ENCODE measurements at places on chromosomes 6 and 20.

- no peak for DNase-seq
Observed at GRCh38 chr6:1313767-1314503, 2.0 kb downstream of the FOXQ1 start.

DNA sequence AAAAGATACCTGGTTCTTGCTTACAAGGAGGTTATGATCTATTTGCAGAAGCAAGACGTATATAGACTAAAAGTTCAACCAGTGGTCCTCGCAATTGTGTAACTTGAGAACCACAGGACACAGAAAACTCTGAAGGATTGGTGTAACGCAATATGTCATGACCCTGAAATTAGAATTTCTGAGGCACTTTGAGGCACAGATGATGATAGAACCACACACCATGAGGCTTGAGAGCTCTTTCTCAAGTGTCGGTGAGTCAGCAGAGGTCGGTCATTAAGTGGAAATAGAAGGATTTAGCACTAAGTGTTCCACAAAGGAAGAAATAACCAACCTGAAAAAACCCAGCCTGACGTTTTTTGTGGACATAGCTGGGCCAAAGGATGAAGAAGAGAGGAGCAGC is 15.3 kb upstream of the CCN2 start:
- DNase-seq: no peak

DNA sequence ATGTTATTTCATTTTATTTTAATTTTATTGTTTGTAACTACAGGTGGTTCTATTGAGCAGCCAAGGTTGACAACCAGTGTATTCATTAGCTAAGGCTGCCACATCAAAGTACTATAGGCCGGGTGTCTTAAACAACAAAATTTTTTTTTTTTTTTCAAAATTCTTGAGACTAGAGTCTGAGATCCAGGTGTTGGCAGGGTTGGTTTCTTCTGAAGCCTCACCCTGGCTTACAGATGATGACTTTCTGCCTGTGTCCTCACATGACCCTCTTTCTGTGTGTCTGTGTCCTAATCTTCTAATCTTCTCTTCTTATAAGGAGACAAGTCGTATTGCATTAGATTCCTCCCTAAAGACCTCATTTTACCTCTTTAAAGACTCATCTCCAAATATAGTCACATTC is 208.4 kb downstream of the MANEA start:
- no peak for DNase-seq

DNA sequence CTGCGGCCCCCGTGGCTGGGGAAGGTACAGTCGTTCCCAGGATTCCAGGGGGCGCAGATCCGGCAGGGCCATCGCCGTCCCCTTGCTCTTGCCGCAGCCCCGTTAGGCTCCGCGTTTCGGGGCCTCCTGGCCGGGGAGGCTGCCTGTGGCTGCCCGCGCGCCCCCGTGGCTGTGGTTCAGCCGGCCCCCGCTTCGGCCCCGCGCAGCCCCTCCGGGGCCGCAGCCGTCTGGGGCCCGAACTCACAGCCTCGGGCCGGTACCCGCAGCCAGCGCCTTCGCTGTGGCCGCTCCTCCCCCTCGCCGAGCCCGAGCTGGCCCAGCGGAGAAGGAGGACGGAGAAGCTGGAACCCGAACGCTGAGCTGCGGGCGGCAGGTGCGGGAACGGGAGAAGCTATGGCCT is 1826.9 kb upstream of the DEFB115 start:
- DNase-seq: no peak

DNA sequence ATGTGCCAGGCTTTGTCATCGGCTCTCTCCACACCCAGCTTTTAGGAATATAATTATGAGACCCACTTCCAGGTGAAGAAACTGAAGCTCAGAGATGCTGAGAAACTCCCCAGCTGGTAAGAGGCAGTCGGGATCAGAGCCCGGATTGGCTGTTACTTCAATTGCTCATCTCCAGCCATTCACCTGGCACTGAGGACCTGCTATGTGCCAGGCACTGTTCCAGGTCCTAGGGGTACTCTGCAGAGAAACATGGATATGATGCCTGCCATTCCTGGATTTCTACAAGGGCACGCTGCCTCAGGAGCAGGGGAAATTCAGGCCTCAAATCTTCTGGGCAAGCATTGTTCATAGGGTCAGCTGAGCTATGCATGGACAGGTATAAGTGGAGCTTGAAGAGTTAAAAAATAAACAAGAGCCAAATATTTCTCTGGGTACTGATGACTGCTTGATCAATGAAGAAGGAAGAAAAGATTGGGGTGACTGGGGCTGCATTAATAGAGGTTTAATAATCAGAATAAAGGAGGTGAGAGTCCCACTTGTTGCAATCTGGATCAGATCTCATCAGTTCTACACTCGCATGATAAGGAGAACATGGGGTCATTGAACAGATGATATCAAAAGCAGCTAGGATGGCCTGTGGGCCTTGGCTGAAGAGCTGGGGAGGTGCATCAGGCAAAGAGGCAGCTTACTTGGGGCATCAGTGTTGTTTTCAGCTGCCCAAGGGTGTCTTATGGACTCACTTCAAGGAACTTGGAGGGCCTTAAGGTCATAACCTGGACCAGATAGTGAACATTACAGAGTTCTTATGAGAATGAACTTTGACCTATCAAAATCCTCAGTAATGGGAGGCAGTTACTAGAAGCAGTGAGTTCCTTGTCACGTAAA is 80.9 kb upstream of the TOX2 start:
- no peak for DNase-seq

DNA sequence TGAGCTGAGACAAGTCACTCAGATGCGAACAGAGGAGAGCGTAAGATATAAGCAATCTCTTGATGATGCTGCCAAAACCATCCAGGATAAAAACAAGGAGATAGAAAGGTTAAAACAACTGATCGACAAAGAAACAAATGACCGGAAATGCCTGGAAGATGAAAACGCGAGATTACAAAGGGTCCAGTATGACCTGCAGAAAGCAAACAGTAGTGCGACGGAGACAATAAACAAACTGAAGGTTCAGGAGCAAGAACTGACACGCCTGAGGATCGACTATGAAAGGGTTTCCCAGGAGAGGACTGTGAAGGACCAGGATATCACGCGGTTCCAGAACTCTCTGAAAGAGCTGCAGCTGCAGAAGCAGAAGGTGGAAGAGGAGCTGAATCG is 9.5 kb upstream of the SNRNP48 start:
- no peak for DNase-seq

DNA sequence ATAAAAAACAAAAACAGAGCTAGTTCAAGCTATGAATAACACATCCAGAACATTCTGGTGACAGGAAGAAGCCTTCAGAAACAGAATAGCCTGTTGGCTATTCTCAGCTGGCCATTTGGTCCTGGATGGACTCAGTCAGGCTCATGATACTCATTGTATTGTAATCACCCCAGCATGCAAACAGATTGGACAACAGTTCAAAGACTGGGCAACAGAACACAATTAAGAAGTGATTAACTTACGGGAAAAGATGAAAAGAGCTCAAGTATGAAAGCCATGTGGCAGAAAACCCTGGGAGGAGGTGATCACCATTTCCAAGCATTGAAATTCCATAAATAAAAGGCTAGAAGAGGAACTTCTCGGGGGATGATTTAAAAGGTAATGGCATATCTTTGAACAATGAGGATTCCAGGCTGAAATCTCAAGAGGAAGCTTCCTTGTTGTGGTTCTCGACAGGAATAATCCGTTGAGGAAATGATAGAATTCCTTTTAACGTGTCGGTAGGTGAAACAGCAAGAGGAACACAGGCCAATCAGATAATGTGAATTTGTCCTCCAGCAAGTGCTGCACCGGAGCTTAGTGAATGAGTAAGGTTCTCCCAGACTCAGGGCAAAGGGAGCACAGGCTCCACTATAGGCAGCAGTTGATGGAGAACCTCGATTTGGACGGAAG is 172.4 kb downstream of the BCAS1 start:
- no peak for DNase-seq

DNA sequence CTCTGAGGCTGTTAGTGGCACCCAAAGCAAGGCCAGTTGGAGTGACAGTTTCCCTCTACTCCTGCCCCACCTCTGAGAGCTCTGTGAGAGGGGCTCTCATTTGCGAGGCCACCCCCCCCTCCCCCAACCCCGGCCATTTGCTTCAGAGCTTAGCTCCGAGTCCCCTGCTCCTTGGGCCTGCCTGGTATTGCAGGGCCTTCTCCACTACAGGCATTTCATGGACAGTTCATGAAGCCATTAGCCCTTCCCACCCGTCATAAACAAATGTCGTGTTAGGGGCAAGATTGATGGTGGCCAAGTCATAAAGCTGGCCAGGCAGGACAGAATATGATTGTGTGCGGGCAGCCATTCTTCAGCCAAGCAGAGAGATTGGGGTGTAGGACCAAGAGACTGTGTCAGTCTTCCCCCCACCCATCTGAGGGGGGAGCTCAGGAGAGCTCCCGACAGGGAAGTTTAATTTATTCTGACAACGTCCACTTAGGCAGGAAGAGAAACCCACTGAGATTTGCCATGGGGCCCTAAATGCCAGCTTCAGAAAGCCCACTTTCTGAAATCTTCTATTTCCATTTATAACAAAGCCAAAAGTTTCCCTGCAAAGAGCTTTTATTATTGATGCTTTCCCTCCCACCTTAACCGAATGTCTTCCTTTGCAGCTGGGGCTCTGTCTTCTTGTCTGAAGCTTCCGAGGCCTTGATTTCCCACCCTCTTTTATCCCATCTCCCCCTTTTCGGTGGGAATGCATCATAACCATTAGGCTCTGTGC is 7.2 kb downstream of the FOXC1 start:
- no peak for DNase-seq

- no peak for DNase-seq
Observed at GRCh38 chr6:87027021-87027420, 67.9 kb downstream of the CGA start.

DNA sequence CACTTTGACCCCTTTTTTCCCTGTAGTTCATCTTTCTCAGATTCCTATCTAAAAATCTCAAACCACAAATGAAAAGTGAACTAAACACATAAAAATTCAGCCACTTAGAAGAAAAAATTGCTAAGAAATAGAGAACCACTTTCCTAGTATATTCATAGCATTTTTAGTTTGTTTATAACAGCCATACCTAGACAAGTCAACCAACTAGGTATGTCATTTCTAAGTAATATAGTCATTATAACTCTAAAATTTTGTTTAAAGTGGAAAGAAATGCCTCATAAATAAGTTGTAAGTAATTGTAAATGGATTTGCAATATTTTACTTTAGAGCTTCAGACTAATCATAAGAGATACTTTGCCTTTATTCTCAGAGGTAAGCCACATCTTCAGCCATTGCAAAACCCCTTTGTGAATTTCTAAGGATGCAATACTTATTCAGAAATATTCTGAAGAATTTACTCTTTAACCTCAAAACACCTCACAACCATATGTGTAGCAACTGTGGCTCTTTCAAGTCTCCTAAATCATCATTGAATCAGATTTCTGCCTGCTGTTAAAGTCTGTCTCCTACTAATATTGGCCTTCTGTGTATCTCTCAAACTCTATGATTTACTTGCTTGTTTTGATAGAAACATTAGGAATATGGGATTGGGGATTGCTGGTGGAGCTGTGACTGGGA is 6.9 kb upstream of the SUMO4 start:
- DNase-seq: no peak

DNA sequence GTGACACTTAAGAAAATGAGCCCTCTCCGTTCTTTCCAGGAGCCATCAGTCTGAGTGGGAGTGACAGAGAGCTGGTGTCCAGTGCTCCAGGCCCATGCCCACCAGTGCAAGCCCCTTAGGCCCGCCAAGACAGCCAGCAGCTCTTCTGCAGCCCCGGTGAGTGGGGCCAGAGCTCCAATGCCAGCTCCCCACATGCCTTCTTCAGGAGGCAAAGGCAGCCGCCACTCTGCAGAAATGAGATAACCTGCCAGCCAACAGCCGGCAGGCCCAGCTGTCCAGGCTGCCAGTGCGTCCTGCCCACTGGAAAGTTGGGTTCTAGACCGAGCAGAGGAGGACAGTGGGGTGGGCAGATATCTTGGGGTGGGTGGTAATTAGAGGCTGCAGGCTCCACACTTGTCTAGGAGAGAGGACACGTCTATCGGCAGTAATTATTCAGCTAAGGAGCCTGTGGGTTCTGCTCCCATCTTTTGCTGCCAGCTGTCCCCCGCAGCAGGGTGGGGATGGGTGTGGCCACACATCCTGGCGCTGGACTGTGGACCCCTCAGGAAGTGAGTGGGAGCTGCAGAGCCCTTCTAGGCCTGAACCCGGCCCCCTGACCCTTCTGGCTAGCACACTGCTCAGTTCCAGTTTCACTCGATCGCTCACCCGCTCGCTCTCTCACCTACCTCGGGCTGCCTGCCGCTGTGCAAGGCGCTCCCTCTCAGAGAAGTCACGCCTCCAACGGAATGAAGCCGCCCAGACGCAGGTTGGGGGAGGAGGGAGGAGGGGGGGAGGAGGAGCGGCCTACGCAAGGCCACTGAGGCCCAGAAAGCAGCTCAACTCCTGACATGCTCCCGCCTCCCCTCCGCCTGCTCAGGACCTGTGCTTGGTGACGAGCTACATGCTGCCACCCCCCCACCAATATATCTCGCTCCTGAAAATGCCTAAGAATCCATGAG is 3.6 kb downstream of the GRM4 start:
- DNase-seq: no peak

- no peak for DNase-seq
Observed at GRCh38 chr6:12714022-12714421, 2.5 kb upstream of the PHACTR1 start.

GRCh38 chr20:63896264-63897105 is 1.6 kb downstream of the DNAJC5 start:
- no peak for DNase-seq

DNA sequence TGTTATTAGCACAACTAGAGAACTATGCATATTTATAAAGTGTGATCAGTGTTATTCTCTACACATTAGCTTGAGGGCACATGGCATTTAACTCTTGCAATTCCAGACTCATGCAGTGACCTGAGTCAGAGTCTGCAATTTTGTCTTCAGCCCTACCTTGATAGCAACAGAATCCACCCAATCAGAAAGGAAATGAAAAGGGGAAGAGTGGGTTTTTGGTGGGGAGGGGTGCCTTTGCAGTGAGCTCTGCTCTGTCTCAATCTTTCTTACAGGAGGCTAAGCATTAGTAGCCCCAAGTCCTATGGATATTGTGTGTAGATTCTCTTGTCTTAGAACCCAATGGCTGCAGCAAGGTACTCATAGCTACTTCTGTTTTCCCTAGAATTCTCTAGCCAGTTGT is 489.2 kb downstream of the DHX35 start:
- no peak for DNase-seq

DNA sequence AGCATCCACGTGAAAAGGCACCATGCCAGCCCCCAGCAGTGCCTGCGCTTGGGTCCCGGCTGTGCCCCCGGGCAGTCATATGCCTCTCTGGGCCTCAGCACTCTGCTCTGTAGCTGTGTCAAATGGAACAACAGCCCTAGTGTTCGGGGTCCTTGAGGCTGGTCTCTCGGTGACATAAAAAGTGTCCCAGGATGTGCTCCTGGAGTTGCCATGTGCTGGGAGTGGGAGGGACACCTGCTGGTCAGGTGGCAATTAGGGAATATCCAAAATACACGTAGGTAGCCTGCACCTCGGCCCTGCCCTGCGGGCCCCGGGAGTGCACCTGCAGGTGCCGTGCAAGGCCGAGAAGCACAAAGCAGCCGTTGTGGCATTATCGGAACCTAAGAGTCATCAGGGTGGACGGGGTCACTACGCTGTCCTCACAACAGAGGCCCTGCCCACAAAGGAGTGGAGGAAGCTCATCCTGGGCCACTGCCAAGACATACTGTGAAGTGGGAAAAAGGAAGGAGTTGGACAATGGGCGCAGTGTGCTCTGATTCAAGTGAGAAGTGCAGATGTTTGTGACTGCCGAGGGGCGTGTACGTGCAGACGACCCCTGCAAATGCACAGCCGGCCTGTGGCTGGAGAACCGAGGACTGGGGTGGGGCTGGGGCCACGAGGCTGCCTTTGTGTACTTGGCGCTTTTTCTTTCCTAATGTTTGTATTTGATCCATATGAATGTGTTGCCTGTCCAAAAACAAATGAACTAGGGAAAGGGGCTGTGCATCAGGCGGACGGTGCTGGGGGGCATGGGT is 24.6 kb downstream of the SLCO4A1 start:
- DNase-seq: no peak

GRCh38 chr6:10235344-10235743 is 179.5 kb downstream of the TFAP2A start:
- no peak for DNase-seq
